T-helper 2 cell treated with Interferon-gamma antibody and Interleukin-4, amounts not matched to agents 5 μg/mL and 100 μg/mL, for 36 hours (primary cell): ENCODE measurements at places on chromosomes 1 and 21.

- H3K4me3 ChIP-seq: peak overlapping the region; percentile 46
- H3K4me1 ChIP-seq: peaks cover 61% of the 10 kb centered on the region
- H3K36me3 ChIP-seq: peaks cover 41% of the 10 kb centered on the region
- no peaks in the 10 kb centered on the region for H3K27me3 ChIP-seq
- H3K27ac ChIP-seq: peak overlapping the region; percentile 87
- peak; percentile 88 for DNase-seq
Observed at GRCh38 chr1:221708076-221708571, 33.8 kb downstream of the DUSP10 start.

GRCh38 chr1:151273924-151274466 lies 8.1 kb upstream of the ZNF687 start:
- H3K36me3 ChIP-seq: peaks cover 12% of the 10 kb centered on the region
- DNase-seq: no peak
- no peak overlapping the region for H3K27ac ChIP-seq
- H3K4me3 ChIP-seq: no peak overlapping the region
- H3K4me1 ChIP-seq: peaks cover 4% of the 10 kb centered on the region

DNA sequence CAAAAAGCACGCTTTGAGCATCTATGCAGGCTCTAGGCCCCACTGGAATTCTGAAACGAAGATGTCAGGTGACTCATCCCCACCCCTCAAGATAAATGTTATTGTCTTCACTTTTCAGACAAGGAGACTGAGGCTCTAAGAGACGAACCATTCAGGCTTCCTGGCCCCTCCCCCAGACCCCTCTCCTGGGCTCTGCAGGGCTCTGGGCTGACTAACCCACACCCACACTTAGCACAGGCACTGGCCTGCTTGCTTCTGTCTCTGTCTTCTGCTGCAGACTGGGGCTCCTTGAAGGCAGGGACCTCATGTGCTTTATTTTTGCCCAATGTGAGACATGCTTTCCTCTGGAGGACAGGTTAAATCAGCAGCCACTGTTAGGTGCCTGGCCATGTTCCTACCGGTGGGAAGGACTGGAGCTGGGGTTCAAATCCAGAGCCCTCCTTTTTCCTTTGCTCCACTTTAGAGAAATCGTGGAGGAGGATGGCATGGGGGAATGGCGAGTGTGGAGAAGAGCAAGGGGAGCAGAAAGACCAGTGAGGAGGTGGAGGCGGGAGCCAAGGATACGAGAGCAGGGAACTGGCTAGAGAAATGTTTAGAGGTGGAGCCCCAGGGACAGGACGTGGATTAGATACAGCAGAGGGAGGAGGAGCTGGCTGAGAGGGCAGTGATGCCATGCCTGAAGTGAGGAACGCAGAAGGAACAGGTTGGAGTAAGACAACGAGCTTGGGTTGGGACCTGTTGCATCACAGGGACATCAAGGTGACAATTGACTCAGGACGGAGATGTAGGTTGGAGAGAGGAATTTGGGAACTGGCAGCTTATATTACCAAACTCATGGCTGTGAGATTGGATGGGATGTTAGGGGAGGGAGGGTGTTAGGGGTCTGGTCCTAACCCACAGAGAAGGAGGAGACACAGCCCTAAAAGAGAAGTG lies 1.7 kb downstream of the TMEM125 start:
- H3K27ac ChIP-seq: no peak overlapping the region
- H3K4me1 ChIP-seq: peaks cover 21% of the 10 kb centered on the region
- peaks cover 16% of the 10 kb centered on the region for H3K27me3 ChIP-seq
- H3K36me3 ChIP-seq: peaks cover 8% of the 10 kb centered on the region

- no peaks in the 10 kb centered on the region for H3K4me1 ChIP-seq
- H3K27me3 ChIP-seq: no peaks in the 10 kb centered on the region
- no peaks in the 10 kb centered on the region for H3K36me3 ChIP-seq
- no peak for DNase-seq
Observed at GRCh38 chr21:22115746-22116145, 1117.5 kb downstream of the NCAM2 start.

- H3K27me3 ChIP-seq: no peaks in the 10 kb centered on the region
- no peak for DNase-seq
- no peak overlapping the region for H3K4me3 ChIP-seq
- no peaks in the 10 kb centered on the region for H3K4me1 ChIP-seq
Observed at GRCh38 chr21:32320726-32321125, 22.1 kb downstream of the MRAP start.

DNA sequence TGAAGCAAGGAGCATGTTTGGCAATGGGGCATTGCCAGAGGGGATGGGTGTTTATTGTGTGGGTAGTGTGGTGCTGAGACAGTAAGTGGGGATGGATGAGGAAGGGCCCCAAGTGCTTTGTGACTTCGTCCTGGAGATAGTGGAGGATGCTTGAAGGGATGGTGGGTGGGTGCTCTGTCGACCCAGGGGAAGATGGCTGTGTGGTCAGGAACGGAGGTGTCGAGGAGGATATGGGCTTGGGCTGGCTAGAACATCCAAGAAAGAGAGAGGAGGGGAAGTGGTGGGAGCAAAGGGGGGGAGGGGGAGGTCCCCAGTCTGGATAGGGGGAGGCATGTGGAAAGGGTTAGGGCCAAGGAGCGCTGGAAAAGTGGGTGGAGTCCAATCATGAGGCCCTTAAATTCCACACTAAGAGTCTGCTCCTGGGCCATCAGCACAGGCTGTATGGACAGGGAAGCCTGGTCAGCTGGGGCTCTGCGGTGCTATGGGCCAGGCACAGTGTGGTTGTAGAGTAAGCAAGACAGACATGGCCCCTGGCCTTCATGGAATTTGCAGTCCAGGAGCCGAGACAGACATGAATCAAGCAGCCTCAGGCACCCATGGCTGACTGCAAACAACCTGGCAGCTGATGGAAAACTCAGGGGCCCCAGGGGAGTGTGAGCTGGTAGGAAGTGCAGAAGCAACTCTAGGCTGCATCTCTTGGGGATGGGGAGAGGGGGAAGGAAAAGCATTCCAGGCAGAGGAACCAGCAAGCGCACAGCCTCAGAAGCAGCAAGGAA lies 36.3 kb downstream of the EDN2 start:
- no peak for DNase-seq
- no peaks in the 10 kb centered on the region for H3K36me3 ChIP-seq
- H3K27ac ChIP-seq: no peak overlapping the region
- H3K27me3 ChIP-seq: no peaks in the 10 kb centered on the region
- H3K4me1 ChIP-seq: no peaks in the 10 kb centered on the region

GRCh38 chr1:74908797-74909196 lies 175.8 kb downstream of the TYW3 start:
- H3K27me3 ChIP-seq: no peaks in the 10 kb centered on the region
- no peak overlapping the region for H3K4me3 ChIP-seq
- DNase-seq: no peak
- no peaks in the 10 kb centered on the region for H3K4me1 ChIP-seq
- no peak overlapping the region for H3K27ac ChIP-seq
- H3K36me3 ChIP-seq: no peaks in the 10 kb centered on the region

DNA sequence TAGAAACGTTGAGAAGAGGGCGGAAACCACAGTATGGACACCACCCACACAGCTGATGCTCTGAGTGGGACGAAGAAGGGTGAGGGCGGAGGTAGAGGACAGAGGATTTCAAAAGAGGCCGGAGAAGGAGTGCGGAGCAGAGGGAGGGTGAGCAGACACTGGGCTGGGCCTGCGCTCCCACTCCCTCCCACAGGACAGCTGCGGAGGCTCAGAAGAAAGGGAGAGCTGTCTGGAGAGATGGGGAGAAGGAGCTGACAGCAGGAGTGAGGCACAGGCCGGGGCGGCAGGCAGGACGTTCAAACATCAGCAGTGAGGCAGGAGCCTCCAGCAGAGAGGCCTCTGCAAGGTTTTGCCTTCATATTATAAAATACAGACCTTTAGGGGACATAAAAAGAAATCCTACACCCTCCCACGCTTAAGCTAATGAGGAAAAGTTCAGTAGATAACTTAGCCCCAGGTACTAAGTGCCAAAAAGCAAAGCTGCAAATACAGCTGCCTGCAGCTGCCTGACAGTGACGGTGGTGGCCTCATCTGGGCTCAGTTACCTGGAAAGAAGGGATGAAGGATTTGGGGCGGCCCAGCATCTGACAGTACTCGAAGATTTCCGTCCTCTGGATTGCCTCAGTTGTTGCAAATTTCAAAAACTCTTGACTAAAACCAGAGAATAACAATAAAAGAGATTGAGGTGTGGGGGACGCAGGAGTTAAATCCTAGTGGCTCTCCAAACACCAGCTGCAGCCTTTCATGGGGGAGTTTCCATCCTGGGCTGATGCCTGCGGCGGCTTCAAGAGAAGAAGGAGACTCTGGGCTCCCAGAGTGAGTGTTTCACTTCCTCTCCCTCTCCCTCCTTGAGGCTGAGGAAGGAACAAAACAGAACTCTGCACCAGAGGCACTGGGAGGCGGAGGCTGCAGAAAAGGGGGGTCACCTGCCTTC lies 25.6 kb downstream of the SEC16B start:
- H3K36me3 ChIP-seq: no peaks in the 10 kb centered on the region
- H3K4me3 ChIP-seq: no peak overlapping the region
- DNase-seq: no peak
- H3K4me1 ChIP-seq: no peaks in the 10 kb centered on the region
- H3K27ac ChIP-seq: no peak overlapping the region

GRCh38 chr1:153288634-153289275 lies 24.0 kb downstream of the PGLYRP3 start:
- H3K36me3 ChIP-seq: no peaks in the 10 kb centered on the region
- peaks cover 3% of the 10 kb centered on the region for H3K27me3 ChIP-seq
- no peak overlapping the region for H3K27ac ChIP-seq
- H3K4me3 ChIP-seq: no peak overlapping the region
- DNase-seq: no peak

DNA sequence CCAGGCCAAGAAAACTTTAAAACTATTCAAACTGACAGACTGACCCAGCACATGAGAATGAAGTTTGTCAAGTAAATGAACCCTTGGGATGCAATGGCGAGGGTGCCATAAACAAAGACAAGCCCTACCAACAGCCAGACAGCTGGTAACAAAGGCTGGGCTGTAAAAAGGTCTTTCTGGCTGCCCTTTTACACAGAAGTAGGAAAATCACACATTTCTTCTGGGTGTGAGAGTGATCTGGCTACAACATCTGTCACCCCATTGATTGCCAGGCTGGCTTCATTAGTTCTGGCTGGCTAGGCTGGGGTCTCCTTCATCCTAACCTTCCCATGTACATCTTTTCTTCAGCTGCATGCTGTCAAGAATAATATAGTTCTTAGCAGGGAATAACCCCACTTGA lies 83.6 kb upstream of the FOXD3 start:
- no peak overlapping the region for H3K4me3 ChIP-seq
- H3K27me3 ChIP-seq: no peaks in the 10 kb centered on the region
- H3K27ac ChIP-seq: no peak overlapping the region
- no peaks in the 10 kb centered on the region for H3K4me1 ChIP-seq

DNA sequence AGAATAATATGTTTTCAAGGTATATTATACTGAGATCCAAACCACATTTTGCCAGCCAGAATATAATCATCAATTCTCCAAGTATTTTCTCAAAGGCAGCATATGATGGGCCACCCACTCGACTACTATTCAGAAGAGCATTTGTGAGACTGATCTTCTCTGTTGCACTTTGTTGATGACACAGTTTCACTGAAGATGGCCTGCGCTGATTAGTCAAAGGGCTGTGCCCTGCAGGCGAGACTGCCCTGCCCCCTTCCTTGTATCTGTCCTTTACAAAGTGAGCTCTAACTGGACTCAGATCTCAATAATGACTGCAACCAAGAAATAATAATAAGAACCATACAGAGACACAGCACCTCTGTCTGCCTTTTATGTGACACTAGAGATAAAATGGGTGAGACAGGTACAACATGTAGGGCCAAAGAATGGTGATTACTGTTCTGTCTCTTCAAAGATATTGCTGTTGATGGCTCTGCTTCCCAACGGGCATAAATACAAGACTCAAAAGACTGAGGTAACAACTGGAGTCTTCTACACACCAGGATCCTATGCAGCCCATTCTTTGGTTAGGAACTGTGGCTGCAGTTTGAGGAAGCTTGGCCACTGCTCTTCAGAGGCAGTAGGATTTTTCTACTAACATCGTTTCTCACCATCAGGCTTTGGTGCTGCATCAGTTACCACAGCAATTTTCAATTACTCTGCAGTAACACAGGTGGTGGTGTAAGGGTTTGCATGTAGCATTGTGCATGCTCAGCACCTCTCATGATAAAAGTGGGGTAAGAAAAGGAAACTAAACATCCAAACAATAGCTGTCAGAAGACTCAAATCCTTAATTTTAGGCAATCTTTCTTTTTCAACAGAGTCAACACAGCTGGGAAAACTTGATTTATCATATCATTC lies 481.1 kb downstream of the PTBP2 start:
- H3K4me3 ChIP-seq: no peak overlapping the region
- no peaks in the 10 kb centered on the region for H3K36me3 ChIP-seq
- no peak for DNase-seq
- H3K4me1 ChIP-seq: no peaks in the 10 kb centered on the region

DNA sequence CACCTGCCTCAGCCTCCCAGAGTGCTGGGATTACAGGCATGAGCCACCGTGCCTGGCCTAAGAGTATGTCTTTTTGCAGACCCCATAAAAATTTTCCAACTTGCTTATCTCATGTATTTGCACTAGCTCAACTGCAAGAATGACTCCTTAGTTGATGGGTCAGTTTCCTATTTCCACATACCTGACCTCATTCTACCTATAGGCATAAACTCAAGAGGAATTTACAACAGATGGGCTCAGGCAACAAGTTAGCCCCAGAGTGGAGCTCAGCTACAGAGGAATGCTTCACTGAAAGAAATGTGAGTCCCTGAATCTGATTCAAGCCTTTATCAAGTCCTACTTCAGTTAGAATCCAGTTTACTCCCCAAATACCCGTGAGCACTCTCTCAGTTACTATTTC lies 5.3 kb upstream of the SLC37A1 start:
- DNase-seq: no peak
- H3K36me3 ChIP-seq: no peaks in the 10 kb centered on the region
- H3K27me3 ChIP-seq: peaks cover 27% of the 10 kb centered on the region
- H3K4me1 ChIP-seq: peaks cover 5% of the 10 kb centered on the region

DNA sequence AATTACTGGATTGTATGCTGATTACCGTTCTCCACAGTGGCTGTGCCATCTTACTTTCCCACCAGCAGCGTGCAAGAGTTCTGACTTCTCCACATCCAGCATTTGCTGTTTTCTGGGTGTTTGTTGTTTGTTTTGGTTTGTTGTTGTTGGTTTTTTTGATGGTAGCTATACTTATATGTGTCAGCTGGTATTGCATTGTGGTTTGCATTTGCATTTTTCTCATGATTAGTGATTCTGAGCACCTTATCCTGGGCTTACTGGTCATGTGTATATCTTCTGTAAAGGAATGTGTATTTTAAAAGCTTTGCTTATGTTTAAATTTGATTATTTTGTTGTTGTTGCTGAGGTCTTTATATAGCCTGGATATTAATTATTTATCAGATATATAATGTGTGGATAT lies 66.9 kb upstream of the MAP1LC3C start:
- H3K27me3 ChIP-seq: no peaks in the 10 kb centered on the region
- H3K4me3 ChIP-seq: no peak overlapping the region
- H3K36me3 ChIP-seq: no peaks in the 10 kb centered on the region
- no peak overlapping the region for H3K27ac ChIP-seq
- DNase-seq: no peak
- no peaks in the 10 kb centered on the region for H3K4me1 ChIP-seq

DNA sequence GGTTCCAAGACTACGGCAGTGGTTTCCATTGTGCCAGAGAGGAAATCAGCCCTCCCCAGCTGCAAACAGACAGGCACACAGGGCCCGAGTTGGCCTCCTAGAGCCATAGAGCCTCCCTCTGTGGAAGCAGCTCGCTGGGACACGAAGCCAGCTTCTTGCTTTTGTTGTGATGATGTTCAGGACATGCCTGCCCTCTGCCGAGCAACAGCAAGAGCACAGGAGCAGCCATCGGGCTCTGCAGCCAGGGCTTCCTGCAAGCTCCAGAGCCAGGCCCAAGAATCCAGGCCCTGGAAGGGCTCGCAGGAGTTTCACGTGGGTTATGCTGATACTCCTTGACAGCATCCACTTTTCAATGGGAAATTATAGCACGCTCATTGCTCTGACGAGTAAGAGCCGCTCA lies 18.5 kb downstream of the NPHP4 start:
- H3K27me3 ChIP-seq: no peaks in the 10 kb centered on the region
- H3K4me1 ChIP-seq: peaks cover 16% of the 10 kb centered on the region
- H3K27ac ChIP-seq: no peak overlapping the region
- no peak for DNase-seq
- H3K36me3 ChIP-seq: peaks cover 13% of the 10 kb centered on the region
- H3K4me3 ChIP-seq: no peak overlapping the region
